ENCODE measurements at places on chromosomes 7 and 10.

DNA sequence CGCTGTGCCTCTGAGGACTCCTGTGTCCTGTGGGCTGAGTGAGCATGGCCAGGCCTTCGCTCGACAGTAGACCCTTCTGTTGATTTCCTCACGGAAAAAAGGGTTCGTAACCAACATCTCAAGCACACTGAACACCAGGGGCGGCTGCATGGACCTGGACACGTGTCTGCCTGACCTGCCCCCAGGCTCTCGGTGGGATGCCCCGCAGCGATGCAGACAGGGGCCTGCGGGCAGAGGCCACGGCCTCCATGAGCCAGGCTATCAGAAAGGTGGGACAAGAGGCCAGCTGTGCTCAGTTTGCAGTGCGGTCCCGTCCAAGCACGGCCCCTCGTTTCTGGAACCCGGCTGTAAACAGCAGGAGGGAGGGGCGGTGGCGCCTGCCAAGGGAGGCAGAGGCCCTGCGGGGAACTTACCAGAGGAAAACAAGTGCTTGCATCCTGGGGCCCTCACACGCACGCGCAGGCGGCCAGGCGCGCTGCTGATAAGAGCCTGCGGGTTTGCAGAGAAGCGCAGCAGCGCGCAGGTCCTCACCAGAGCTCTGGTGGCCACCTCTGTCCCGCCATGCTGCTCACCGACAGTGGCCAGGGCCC, 10.6 kb downstream of the GPR146 start:
- DNase-seq, result peak; percentile 80

DNA sequence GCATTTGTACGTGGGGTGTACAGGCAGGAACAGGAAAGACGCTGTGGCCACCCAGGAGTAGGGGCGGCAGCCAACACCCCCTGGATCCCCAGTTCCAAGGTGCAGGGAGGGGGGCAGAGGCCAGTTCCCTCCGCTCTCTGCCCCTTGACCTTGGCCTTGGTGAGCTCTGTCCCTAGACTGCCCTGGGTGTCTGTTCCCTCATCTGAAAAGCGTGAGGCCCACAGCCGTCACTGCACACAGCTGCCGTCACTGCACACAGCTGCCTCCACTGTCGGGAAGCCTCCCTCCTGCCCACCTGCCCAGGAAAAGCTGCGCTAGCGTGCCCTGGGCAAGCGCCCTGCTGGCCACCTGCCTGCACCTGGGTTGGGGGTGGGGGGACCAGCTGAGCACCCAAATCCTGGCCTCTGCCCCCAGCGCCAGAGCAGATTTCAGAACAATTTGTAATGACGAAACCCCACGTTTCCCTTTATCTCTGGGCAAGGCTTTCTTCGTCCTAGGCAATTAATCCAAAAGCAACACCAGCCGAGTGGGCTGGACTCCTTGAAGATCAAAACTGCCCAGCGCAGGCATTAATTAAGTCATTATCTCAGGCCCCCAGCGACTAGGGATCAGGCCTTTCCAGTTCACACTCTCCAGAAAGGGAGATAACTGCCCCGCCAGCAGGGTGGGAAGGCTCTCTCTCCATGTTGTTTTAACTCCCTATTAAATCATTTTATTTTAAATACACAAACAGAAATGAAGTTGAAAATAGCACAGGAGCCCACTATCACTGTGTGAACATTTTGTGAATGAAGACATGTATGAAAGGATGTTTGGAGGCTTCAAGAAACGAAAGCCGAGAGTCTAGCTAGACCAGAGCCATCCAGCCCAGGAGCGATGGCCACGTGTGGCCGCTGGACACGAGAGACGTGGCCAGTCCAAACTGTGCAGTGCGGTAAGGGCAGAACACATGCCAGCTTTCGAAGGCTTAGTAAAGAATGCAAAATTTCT, 4.0 kb upstream of the PDGFA start:
- DNase-seq, result no peak

GRCh38 chr10:125633517-125633999, 49.4 kb downstream of the TEX36 start:
- no peak for DNase-seq

- peak; percentile 4 for DNase-seq
Observed at GRCh38 chr7:28606421-28606820, 194.1 kb downstream of the CREB5 start.

DNA sequence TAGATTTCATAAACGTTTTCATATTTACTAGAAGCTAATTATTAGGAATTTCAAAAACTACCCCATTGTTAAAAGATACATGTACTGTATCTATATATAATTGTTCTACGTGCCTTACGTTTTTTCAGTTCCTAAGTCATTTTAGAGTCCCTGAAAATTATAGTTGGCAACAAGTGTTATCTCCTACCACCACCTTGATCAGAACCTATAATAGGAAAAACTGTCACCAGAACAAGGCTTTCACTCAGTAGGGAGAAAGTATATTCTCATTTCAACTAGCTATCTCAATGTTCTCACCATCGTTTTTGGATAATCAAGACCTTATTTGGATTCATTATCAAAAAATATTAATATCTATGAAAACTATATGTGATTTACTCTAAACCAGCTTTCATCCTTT, 107.7 kb downstream of the CPEB3 start:
- no peak for DNase-seq

GRCh38 chr7:102889851-102890250, 22.9 kb upstream of the LRRC17 start:
- no peak for DNase-seq

- no peak for DNase-seq
Observed at GRCh38 chr7:47953822-47954221, 5.6 kb upstream of the PKD1L1 start.
